ENCODE measurements at places on chromosomes 12 and 14.

DNA sequence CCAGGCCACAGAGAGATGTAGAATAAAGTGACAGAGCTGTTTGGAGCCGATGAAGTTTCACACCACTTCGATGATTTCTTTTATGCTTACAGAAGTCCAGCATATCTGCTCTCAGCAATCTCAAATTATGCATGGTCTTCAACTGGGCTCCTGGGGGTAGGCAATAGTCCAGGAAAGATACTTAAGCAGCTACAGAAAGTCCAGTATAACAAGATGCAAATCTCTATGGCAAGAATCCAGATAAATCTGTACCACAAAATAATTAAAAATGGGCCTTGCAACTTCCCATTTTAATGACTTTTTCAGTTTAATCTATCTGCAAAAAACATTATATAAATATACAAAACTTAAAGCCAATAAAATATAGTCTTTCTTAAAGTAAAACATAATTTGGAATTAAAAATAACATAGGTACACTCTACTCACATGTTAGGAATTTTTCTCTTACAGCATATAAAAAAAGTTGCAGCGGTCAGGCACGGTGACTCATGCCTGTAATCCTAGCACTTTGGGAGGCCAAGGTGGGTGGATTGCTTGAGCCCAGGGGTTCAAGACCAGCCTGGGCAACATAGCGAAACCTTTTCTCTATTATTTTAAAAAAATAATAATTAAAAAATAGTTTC, 20.5 kb upstream of the RAD51AP1 start:
- peak; percentile 62 for DNase-seq

GRCh38 chr12:49939707-49940106, 10.8 kb upstream of the AQP2 start:
- DNase-seq = no peak

DNA sequence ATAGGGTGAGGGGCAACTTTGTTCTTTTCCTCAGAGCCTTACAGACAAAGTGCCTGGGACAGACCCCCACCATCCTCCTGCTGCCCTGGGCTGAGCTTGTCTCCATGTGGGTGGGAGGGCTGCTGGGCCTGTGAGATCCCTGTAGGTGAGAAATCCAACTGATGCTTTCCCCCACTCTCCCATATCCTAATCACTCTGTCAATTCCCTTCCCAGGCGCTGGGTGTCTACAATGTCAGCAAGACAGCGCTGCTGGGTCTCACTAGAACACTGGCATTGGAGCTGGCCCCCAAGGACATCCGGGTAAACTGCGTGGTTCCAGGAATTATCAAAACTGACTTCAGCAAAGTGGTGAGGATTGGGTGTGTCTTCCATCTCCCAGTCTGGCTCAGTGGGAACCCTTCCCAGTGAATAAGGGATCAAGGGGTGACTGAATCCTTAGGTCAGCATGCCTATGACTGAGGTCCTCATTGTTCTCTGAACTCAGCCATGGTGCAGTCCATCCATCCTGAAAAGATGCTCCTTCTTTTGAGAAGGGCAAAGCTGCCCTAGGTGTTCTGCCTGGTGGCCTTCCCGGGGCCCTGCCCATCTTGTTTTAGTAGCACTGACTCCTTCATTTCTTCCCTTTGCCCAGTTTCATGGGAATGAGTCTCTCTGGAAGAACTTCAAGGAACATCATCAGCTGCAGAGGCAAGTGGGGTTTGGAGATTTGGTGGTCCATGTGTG, 8.2 kb downstream of the DHRS2 start:
- DNase-seq = no peak

- peak; percentile 39 for DNase-seq
These were observed 46.3 kb upstream of the FBXO21 start for GRCh38 chr12:117236456-117237001.

DNA sequence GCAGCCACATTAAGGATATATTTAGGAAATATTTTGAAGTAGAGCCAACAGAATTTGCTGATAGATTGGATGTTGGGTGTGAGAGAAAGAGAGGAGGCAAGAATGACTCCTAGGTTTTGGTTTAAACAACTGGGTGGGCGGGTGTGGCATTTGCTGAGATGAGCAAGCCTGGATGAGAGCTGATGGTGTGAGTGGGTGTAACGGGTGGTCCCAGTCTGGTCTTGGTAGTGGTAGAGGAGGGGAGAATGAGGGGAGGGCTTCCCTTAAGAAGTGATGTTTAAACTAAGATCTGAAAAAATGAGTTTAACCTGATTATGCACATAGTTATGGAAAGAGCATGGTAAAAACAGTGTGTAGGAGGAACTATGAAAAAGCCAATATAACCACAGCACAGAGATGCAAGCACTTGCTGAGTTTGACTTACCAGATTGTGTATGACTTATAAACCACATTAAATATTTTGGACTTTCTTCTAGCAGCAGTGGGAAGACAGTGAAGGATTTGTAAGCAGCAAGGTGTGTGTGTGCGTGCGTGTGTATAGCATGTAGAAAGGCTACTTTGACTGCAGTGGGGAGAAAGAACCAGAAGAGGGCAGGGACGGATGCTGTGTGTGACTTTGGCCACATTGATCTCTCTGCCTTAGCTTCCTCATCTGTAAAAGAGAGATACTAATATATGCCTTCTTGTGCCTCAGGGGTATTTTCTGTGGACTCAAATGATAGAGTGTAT, 139.7 kb downstream of the PRIMA1 start:
- DNase-seq = no peak

GRCh38 chr12:105352052-105352451, 21.6 kb downstream of the C12orf75 start:
- no peak for DNase-seq

DNA sequence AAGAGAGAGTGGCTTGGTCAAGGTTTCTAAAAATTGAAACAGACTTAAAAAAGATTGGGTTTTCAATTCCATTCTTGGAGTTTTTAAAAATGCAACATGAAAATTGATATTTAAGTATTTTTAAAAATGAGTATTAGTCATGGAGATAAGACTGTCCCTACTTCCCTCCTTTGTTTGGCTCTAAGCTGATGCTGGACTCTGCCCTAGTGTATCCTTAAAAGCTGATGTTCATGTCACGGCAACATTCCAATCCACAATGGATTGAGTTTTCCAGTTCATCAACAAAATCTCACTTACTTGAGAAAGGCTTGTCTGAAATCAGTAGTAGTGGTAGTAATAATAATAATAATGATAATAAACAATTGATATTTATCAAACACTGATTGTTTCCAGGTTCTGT, 119.0 kb upstream of the SLC38A2 start:
- peak; percentile 86 for DNase-seq
